ENCODE measurements at places on chromosomes 12 and 14. TPM values are rescaled to one million over a fixed set of nuclear protein-coding genes. Genes with fewer than 3 reads are reported as not detected.

- no peak for DNase-seq
Observed at GRCh38 chr12:1083151-1083888, 92.3 kb downstream of the ERC1 start.

GRCh38 chr12:127024791-127025190 lies 1242.2 kb upstream of the TMEM132C start:
- DNase-seq, result no peak

- DNase-seq, result no peak
Observed at GRCh38 chr14:66076176-66076575, 410.0 kb upstream of the CCDC196 start.

GRCh38 chr12:2250797-2251196 lies 198.0 kb downstream of the CACNA1C start:
- DNase-seq, result no peak

- DNase-seq, result no peak
Observed at GRCh38 chr12:118591-118990, 52.0 kb downstream of the IQSEC3 start.

Gene ATP5F1B
- 1,061 TPM for total RNA-seq

- peak; percentile 88 for DNase-seq
Observed at GRCh38 chr12:132428936-132429601, 60.9 kb upstream of the FBRSL1 start.

Gene LYZ
- not detected for total RNA-seq

GRCh38 chr12:66804563-66804974 lies 125.7 kb upstream of the GRIP1 start:
- DNase-seq, result peak; percentile 3

GRCh38 chr12:125014526-125014925 lies 21.1 kb downstream of the BRI3BP start:
- DNase-seq, result no peak

- no peak for DNase-seq
Observed at GRCh38 chr12:52045794-52046199, 5.4 kb upstream of the NR4A1 start.

Gene C14orf39
- total RNA-seq, result 0.67 TPM

DNA sequence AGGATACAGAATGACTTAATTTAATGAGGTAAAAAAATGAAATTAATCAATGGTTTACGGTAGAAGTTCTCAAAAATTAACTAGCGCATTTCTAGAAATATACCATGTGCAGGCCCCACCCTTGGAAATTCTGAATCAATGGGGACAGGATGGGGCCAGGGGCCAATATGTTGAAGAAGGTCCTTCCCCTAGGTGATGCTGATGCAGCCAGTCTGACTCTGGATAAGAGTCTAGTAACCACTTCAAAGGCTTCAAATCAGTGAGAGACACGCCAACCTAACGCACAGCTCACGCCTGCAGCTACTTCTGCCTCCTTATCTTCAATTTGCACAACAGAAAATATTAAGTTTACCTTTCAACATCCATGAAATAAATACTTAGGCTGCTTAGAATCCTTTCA lies 14.9 kb downstream of the GIT2 start:
- no peak for DNase-seq

- no peak for DNase-seq
Observed at GRCh38 chr14:88026890-88027289, 22.0 kb downstream of the GPR65 start.

DNA sequence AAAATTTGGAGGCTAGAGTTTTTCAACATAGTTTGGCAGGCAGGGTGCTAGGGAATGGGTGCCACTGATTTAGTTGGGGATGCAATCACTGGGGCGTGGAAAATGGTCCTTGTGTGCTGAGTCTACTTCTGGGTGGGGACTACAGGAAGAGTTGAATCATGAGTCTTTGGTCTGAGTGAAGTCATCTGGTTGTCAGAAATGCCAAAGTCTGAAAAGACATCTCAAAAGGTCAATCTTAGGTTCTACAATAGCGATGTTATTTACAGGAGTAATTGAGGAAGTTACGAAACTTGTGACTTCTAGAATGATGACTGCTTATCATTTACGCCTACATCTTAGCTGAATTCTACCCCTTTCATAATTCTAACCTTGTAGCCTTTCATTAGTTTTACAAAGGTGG lies 209.1 kb downstream of the NUBPL start:
- DNase-seq, result no peak

- DNase-seq, result no peak
Observed at GRCh38 chr12:88854260-88854659, 274.0 kb upstream of the KITLG start.

DNA sequence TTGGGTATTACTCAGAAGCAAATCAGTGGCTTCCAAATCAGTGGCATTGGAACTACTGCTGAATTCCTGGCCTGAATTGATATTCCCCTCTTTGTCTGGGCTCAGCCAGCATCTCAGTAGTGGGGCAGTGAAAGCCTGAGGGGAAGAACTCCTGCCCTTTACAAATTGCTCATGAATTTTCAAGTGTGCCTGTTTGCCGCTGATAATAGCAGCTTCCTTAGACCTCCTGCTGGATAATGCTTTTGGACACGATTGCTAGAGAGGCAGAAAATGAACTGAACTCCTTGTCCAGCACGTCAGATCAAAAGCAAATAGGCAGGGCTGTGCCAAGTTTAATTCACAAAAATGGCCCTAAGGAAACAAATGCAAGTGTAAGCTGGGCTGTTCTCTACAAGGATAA lies 91.3 kb upstream of the GZMB start:
- no peak for DNase-seq

Gene CRIP2
- 3.7 TPM for total RNA-seq

DNA sequence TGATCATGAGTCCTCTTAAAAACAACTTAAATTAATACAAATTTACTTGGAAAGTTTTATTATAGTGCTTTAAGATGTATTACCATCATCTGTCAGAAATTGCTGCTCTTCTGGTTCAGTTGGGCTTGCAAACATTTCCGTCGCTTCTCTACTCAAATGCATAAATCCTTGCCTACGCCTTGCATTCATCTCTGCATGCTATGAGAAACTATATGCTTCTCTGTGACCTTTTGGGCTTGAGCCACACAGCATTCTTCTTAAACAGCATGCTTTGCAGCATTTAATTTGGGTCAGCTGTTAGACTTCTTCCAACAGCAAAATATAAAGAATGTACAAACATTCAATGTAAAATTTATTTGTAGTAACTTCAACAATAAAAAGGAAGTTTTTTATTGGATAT lies 305.7 kb upstream of the FLRT2 start:
- no peak for DNase-seq

- no peak for DNase-seq
Observed at GRCh38 chr12:60159761-60160160, 563.9 kb downstream of the SLC16A7 start.

Gene TGFB3
- total RNA-seq, result 0.97 TPM

GRCh38 chr12:123488539-123489230 lies 30.7 kb downstream of the SNRNP35 start:
- peak; percentile 70 for DNase-seq

- DNase-seq, result no peak
Observed at GRCh38 chr14:75803765-75804164, 142.7 kb downstream of the TTLL5 start.

Gene SLC6A13
- not detected for total RNA-seq

Gene INSM2
- not detected for total RNA-seq

- no peak for DNase-seq
Observed at GRCh38 chr12:26197832-26198231, 2.5 kb downstream of the SSPN start.

Gene FKBP3
- 54.0 TPM for total RNA-seq

Gene GALNT16
- total RNA-seq, result 1.2 TPM

DNA sequence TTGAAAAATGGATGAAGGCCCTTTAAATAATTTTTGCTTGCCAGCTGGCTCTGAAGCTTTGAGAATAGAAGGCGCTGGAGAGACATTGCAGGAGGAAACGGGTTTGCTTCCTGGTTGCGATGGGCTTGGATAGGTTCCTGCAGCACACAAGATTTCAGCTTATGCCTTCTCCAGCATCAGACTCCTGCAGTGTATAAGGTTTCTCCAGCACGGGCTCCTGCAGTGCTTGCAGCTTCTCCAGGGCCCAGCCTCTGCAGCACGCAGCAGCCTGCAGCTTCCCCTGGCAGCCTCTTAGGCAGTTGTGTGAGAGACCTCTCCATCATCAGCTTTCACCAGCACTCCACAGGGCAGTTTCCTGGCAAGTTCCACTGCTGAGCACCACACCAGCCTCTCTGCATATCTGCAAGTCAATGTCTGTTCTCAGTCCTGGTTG lies 78.7 kb upstream of the ZDHHC17 start:
- DNase-seq, result peak; percentile 33

GRCh38 chr12:9933958-9934357 lies 1.8 kb upstream of the CLEC2A start:
- no peak for DNase-seq

GRCh38 chr12:15688202-15688736 lies 100.9 kb downstream of the EPS8 start:
- DNase-seq, result no peak

Gene ADSS1
- total RNA-seq, result 10.3 TPM

- peak; percentile 20 for DNase-seq
Observed at GRCh38 chr12:23949348-23950209, at the start of gene SOX5. Gene SOX5, minus strand, starts transcription at chr12:23949670. Its CDS starts 69 bp downstream, at chr12:23949601.

- no peak for DNase-seq
Observed at GRCh38 chr14:103825101-103825500, 22.3 kb downstream of the PPP1R13B start.

Gene OAS1
- 0.96 TPM for total RNA-seq
